ENCODE measurements at places on chromosomes 2 and 18. TPM values are rescaled to one million over a fixed set of nuclear protein-coding genes. Genes with fewer than 3 reads are reported as not detected.

GRCh38 chr2:239064253-239064652 is 216.4 kb downstream of the TWIST2 start:
- no peak for DNase-seq
- H3K4me1 ChIP-seq = no peaks in the 10 kb centered on the region
- no peak overlapping the region for H3K27ac ChIP-seq

GRCh38 chr2:238092486-238093035 is 7.6 kb upstream of the ESPNL start:
- no peaks in the 10 kb centered on the region for H3K36me3 ChIP-seq
- H3K27me3 ChIP-seq = no peaks in the 10 kb centered on the region
- no peak overlapping the region for H3K4me3 ChIP-seq
- H3K27ac ChIP-seq = no peak overlapping the region
- DNase-seq = no peak

Gene NCK2
- 103 TPM for polyA plus RNA-seq

Gene SCG2
- 4.0 TPM for polyA plus RNA-seq

Gene OTOS
- polyA plus RNA-seq = not detected
